Activated gamma-delta T cell treated with anti-CD3 and anti-CD28 coated beads, Interleukin-2, amount 50 U/mL, for 16 hours (primary cell): ENCODE measurements at places on chromosomes 2 and 18.

DNA sequence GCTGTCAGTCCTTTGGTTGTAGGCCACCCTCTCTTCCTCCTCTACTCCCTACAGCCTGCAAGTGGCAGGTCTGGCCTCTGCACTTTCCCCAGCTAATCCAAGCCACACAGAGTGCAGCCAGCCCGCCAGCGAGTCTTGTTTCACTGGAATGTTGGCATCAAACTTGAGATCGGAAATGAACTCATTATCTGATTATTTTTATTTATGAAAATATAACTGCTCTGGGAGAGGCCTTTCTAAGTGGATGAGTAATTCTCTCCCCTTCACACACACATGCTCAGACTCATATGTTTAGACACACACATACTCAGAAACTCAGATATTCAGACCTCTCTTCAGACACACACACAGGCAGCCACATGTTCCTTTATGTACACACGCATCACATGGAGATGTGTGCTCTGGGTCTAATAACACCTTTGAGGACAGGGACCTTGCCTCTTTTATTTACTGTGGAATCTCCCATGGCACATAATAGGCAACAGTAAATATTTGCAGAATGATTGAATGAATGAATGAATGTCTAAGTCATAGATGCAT, 151.3 kb downstream of the ZFP36L2 start:
- DNase-seq, result no peak

DNA sequence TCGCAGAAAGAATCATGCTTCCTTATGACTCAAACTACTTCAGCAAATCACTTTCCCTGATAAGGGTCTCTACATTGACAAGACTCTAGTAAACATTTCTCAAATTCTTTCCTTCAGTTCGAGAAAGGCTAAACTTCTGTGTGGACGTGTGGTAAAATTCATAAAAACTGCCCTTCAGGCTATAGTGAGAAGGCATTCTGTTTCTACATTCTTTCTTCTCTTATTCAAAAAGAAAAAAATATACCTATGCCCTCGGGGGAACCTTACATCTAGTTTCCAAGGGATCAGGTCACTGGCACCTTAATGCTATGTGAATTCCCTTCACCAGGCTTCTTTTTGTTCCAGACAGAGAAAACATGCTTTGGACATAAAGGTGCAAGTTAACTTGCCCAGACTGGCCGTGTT, 4.9 kb downstream of the VIT start:
- DNase-seq, result no peak

DNA sequence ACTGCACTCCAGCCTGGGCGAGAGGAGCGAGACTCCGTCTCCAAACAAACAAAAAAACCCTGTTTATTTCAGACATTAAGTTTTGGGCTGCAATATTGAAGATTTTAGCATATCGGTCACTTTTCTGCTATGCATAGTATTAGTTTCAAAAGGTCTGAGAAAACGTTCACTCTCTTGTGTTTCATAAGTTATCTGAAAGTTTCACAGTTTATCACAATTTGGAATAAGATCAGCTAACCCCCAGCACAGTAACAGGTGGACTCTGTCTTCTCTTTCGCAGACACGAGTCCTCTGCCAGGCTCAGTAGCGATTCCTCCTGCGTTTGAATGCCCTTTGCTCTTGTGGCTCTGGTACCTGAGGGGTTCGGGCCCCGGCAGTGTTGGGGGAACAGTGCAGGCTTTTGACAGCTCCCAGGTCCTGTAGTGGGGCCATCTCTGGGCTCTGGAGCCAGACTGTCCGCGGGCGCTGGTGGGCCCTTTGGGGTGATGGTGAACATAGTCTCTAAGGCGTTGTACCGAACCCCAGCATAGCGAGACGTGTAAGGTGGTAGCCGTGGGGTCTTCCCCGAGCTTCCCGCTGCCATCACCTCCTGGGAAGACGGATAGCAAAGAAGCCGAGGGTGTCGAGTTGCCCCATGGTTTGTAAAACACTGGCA, 20.4 kb downstream of the NFATC1 start:
- DNase-seq, result no peak

GRCh38 chr2:180562378-180562777, 418.0 kb upstream of the UBE2E3 start:
- no peak for DNase-seq

DNA sequence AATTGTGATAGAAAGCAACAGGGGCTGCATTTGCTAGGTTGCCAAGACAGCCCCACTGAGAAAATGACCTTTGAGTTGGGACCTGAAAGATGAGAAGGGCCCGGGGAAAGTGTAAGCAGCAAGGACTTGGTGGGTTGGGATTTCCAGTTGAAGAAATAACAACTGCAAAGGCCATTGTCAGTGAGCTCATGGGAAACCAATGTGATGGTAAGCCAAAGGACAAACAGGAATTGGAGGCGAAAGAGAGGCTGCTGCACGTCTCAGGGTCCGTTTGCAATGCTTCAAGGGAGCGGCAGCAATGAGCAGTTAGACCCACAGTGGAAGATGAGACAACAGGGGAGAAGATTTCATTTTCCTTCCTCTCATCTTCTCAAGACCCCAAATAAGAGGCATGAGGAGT, 51.5 kb upstream of the RGPD4 start:
- DNase-seq, result no peak
